ENCODE measurements at places on chromosomes 16 and 17. TPM values are rescaled to one million over a fixed set of nuclear protein-coding genes. Genes with fewer than 3 reads are reported as not detected.

Gene TP53TG3
- not detected for total RNA-seq

GRCh38 chr17:76076765-76077583 lies 2.0 kb upstream of the ZACN start:
- H3K27ac ChIP-seq, result no peak overlapping the region
- H3K27me3 ChIP-seq, result peaks cover 26% of the 10 kb centered on the region
- DNase-seq, result no peak
- no peaks in the 10 kb centered on the region for H3K4me1 ChIP-seq

Gene CLEC18C
- not detected for total RNA-seq

GRCh38 chr16:83458612-83459011 lies 349.2 kb upstream of the HSBP1 start:
- no peak overlapping the region for H3K27ac ChIP-seq
- no peaks in the 10 kb centered on the region for H3K4me1 ChIP-seq
- H3K4me3 ChIP-seq, result no peak overlapping the region
- H3K27me3 ChIP-seq, result no peaks in the 10 kb centered on the region
- no peaks in the 10 kb centered on the region for H3K36me3 ChIP-seq

- peak; percentile 2 for DNase-seq
- H3K27me3 ChIP-seq, result no peaks in the 10 kb centered on the region
- H3K36me3 ChIP-seq, result no peaks in the 10 kb centered on the region
These were observed 7.9 kb upstream of the LLGL1 start for GRCh38 chr17:18217412-18218015.

Gene RANBP10
- total RNA-seq, result 20.4 TPM

Gene GAS2L2
- not detected for total RNA-seq

Gene SGCA
- total RNA-seq, result 0.51 TPM

DNA sequence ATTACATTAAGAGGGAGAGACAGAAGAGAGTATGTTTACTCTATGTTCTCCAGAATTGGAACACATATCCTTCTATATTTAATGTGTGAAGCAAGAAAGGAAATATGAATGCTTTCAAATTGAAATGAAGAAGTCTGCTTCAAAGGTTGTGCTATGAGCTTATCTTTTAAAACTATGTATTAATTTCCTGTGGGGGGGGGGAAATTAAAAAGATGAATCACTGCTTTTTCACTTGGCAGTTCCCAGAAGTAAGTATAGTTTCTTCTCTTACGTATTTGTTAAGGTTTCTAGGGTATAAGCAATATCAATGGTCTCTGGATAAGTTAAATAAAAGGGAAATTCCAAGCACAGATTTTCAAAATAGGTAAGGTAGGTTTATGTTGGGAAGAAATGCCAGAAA lies 7.0 kb downstream of the TERF2 start:
- no peak overlapping the region for H3K27ac ChIP-seq
- peaks cover 9% of the 10 kb centered on the region for H3K4me1 ChIP-seq
- H3K4me3 ChIP-seq, result no peak overlapping the region

DNA sequence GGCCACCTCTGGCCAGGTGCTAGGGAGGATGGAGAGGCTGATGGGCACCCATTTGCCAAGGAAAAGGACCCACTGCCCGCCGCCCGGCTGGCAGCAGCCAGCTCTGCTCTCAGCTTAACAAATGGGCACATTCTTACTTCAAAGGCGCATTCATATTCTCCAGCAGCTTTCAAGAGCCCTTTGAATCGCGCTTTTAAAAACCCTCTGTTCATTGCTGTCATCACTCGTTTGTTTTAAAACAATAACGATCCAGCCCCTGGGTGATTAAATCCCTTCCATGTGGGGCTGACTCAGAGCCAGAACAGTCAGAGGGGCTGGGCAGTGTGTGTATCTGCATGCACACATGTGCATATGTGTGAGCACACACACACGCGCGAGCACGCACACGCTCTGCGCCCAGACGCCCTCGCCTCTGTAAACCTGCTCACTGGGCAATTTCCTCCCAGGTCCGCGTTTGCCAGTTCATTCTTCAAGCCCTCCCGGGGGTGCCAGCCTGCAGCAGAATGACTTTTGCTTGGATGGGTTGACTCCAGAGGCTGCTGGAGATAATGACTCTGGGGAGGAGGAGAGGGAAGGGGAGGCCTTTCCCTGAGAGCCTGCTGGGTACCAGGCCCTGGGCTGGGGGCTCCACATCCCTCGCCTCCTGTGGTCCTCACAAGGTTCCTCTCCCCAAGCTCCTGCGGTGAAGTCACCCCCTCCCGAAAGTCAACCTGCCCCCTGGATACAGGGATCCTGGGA lies 133.1 kb downstream of the SDK2 start:
- H3K27me3 ChIP-seq, result no peaks in the 10 kb centered on the region
- H3K4me1 ChIP-seq, result no peaks in the 10 kb centered on the region
- no peak for DNase-seq

DNA sequence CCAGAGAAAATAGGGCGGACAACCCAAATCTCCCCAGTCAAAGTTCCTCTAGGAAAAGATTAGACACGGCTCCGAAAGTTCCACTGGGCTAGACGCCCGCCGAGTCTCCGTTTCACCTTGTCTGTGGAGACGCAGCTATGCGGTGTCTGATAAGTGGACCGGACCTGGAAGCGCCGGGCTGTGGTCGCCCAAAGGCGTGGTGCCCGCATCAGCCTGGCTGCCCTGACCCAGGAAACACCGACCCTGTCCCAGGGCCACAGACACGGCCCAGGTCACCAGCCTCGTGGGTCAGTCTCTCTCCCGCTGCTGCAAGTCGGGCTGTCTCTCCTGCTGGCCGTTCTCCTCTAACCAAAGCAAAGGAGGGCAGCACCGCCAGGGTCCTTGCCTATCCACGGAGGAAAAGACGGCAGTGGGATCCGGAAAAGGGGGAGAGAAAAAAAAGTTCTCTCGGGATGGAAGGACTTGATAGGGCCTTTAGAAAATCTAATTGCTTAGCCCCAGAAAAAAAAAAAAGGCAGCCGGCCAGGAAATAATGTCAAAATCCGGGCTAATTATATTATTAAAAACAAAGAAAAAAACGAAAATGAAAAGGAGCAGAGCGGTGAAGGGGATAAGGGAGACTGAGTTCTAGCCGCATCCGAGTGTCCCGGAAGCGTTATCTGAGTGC lies 13.9 kb upstream of the FOXF1 start:
- H3K27me3 ChIP-seq, result peaks cover 16% of the 10 kb centered on the region
- H3K27ac ChIP-seq, result no peak overlapping the region
- no peak for DNase-seq
- H3K4me3 ChIP-seq, result no peak overlapping the region
- no peaks in the 10 kb centered on the region for H3K36me3 ChIP-seq

Gene CES5A
- total RNA-seq, result not detected

GRCh38 chr17:70345061-70345460 lies 175.7 kb downstream of the KCNJ2 start:
- no peaks in the 10 kb centered on the region for H3K27me3 ChIP-seq
- no peak overlapping the region for H3K27ac ChIP-seq
- H3K36me3 ChIP-seq, result no peaks in the 10 kb centered on the region
- H3K4me3 ChIP-seq, result no peak overlapping the region
- no peak for DNase-seq
- no peaks in the 10 kb centered on the region for H3K4me1 ChIP-seq

Gene ABHD15
- total RNA-seq, result 9.0 TPM

DNA sequence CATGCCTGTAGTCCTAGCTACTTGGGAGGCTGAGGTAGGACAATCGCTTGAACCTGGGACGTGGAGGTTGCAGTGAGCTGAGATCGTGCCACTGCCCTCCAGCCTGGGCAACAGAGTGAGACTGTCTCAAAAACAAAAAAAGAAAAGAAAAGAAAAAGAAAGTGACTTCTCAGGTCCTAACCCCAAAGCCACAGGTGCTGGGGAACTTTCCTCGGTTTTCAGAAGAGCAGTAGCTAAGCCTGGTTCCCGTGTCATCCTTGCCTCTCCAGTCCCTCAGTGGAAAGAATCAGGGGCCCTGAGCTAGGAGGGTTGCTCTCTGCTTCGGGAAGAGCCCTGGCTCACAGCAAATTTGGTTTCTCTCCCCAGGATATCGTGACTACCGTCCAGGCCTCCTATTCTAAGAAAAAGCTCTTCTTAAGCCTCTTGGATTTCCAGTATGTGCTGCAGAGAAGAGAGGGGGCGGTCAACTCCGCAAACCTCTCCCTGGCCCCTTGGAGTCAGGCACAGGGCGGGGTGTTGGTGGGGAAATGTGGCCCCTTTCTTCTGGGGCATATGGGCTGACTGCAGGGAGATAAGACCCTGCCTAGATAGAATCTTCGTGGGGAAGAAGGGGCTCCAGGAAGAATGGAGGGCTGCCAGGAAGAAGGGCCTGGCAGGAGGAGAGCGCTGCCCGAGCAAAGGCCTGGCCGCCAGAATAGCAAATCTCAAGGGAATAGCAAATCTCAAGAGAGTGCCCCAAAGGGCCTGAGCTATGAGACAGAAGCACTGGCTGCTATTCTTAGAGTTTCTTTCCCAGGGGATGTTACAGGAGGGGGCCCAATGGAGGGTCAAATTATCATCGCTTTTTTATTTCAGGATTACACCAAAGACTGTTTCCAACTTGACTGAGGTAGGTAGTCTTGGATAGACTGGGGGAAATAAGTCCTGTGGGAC lies 8.3 kb upstream of the NLRC5 start:
- H3K27me3 ChIP-seq, result no peaks in the 10 kb centered on the region
- H3K27ac ChIP-seq, result peak overlapping the region; percentile 41
- DNase-seq, result no peak
- no peak overlapping the region for H3K4me3 ChIP-seq

DNA sequence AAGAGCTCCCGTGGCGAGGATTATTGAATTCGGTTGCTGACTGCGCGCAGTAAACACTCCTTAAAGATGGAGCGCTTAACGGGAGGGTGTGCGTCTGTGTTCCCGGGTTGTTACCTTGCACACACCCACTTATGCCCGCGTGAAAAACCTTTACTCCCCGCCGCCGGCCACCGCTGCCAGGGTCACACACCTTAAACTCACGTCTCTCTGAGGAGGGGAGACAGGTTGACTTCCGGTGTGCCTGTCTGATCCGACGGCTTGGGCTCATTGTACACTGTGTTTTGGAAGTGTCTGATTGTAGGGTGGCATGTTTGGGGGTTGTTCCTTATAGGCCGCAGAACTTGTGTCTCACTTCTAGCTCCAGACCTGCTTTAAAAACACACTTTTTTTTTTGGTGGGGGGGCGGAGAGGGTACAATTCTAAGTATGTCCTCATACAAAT lies 66.8 kb downstream of the KPNA2 start:
- no peaks in the 10 kb centered on the region for H3K36me3 ChIP-seq
- DNase-seq, result no peak
- peaks cover 4% of the 10 kb centered on the region for H3K4me1 ChIP-seq
- H3K4me3 ChIP-seq, result peak overlapping the region; percentile 70

All from GM12878 (cell line).